ENCODE measurements at places on chromosomes 5 and 9. TPM values are rescaled to one million over a fixed set of nuclear protein-coding genes. Genes with fewer than 3 reads are reported as not detected.

The PRSS3 gene
- not detected for total RNA-seq

DNA sequence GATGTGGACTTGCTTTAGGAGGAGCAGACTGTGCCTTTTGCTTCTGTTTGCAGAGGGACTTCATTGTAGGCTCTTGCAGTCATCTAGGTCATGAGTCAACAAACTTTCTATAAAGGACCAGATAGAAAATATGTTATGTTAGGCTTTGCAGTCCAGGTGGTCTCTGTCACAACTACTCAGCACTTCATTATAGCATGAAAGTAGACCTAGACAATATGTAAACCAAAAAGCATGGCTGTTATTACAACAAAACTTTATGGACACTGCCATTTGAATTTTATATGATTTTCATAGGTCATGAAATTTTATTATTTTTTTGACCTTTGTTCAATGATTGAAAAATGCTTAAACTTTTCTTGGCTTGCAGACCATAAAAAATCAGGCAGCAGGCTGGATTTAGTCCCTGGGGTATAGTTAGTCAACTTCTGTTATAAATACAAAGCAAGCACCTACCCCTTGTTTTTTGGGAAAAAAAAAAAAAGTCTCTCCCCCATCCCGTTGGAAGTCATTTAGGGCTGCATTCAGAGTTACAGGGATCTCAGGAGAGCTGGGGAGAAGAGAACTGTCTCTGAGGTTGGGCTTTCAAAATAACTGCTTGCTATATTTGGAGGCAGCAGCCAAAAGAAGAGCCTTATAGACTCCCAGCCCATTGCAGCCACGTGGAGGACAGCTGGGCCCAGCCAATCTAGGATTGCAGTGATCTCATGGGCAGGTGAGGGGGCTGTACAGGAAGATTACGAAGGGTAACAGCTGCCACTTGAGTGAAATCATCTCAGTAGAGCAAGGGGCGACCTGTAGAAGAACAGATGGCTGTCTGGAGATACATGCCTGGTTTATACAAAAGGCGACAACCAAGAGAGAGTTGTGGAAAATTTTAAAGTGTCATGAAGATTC lies 136.6 kb upstream of the TNC start:
- DNase-seq, result no peak

DNA sequence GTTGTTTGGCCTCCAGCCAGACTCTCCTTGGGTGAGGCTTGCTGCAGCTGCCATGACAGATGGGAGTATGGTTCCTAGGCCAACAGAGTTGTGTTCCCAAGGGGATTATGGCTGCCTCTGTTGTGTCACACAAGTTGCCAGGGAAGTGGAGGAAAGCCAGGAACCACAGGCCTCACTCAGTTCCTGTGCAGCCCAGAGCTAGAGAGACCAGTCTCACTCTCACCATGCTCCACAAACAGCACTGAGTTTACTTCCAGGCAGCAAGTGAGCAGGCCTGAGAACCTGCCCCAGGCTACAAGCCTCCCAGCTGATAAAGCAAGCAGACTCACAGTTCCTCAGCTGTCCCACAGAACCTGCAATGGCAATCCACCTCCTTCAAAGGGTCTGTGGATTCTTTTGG lies 273.6 kb upstream of the TAS2R1 start:
- DNase-seq, result no peak

DNA sequence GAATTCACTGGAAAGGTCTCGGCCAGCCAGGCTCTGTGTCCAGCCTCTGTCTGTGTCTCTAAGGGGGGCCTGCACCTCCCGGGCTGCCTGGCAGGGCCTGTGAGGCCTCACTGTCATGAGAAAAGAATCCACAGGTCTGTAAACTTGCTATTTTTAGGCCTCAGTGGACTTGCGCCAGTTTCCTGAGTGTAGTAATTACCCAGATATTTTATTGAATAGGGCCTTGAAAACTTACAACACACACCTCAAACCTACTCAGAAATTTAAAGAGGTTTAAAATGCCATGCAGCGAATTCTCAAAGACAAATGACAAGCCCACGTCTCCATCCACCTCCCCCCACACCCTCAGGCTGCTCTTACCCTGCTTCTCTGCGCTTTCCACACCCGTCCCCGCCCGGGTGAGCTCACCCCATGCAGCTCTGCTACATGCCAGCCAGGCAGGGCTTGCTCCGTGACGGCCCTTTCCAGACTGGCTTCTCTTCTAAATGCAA lies 8.8 kb upstream of the TENT4A start:
- no peak for DNase-seq

DNA sequence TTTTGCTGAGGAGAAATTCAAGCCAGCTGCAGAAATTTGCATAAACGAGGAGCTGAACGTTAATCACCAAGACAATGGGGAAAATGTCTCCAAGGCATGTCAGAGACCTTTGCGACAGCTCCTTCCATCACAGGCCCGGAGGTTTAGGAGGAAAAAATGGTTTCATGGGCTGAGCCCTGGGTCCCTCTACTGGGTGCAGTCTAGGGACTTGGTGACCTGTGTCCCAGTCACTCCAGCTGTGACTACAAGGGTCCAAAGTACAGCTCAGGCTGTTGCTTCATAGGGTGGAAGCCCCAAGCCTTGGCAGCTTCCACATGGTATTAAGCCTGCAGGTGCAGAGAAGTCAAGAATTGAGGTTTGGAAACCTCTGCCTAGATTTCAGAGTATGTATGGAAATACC lies 207.5 kb downstream of the DENND1A start:
- DNase-seq, result no peak

The HCN1 gene
- total RNA-seq, result not detected

Measured in NCI-H460 (cell line).